MCF 10A (cell line): ENCODE measurements at places on chromosomes 3 and 15.

GRCh38 chr3:84985795-84986194, 27.0 kb downstream of the CADM2 start:
- no peak for DNase-seq

DNA sequence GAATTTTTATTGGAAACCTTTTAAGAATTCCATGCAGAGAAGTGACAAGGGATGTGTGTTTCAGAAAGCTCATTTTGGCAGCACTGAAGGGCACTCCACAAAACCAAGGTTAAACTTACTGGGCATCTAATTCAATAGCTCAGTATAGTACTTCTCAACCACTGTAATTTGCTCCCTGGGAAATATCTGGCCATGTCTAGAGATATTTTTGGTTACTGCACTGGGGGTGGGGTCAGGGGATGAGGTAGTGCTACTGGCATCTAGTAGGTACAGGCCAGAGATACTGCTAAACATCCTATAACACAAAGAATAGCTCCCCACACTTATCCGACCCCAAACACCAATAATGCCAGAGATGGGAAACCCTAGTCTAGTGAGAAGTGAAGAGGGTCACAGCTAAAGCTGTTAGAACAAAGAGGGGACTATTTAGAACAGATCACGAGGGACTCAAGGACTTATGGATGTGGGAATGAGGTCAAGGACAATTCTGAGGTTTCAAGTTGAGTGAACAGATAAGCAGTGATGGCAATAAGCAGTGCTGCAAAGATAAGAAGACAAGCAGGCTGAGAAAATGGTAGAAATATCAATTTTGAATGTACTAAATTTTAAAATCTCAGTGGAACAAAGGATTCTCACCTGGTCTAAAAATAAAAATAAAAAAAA, 3.2 kb downstream of the MRPL46 start:
- no peak for DNase-seq

DNA sequence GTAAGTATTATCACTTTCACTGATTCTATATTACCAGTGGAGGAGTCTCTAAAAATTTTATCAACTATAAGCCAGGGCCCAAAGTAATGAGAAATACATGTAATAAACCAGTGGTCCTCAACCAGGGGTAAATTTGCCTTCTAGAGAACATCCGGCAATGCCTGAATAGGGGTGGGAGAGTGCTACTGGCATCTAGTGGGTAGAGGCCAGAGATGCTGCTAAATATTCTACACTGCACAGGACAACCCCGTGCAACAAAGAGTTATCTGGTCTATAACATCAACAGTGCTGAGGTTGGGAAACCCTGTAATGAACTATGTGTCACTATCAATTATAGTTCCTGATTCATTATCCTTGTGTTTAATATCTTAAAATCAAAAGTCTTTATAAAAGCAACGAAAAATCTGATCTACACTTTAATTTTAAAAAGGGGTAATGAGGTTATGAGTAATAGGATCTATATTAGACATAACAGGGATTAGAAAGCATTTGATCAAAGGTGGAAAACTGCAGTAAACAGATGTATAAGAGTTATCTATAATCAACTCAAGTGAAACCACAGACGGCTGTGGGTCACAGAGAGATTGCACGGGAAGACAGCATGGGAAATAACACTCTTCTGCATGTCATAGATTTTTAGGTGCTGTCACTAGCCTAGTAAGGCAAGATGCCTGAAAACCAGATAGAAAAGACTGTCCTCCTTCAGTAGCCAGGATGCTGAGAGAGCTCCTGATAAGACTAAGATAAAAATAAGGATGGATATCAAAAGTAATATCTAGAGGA, 2.0 kb downstream of the LYSMD2 start:
- no peak for DNase-seq

GRCh38 chr3:102104033-102104432, 254.7 kb downstream of the NFKBIZ start:
- DNase-seq, result no peak

DNA sequence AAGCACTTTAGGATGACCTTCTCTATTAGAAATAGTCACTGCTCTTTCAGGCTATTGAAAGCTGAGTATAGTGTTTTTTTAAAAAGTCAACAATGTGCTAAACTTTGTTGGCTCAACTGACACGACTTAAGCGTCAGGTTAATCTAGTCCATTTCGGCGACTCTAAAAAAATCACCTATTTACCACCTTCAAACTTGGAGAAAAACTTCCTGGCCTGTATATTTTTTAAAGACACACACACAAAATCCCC, 517.8 kb downstream of the FOXP1 start:
- no peak for DNase-seq

- no peak for DNase-seq
Observed at GRCh38 chr15:90677807-90678790, 39.0 kb upstream of the BLM start.

DNA sequence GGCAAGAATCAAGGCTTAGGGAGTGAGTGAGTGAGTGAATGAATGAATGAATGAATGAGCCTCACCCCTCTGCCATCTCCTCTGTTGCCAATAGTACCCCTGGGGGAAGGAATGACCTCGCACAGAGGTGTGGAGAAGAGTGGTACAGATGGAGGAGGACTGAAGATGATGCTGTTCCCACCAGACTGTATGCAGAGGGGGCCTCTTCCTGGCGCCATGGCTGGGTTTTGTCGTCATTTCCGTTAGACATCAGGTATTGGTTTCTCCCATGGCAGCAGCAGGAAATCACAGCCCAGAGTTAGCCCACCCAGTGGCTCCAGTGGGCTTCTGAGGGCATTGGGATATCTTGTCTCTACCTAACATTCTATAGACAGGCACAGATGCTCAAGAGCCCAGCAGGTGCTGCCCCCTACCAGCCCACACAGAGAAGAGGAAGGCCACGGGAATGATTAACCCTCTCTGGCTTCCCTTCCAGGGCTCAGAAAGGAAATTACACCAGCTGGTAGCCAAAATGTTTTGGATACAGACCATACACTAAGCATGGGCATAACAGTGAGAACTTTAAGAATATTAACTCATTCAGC, 109.8 kb upstream of the SLC6A11 start:
- no peak for DNase-seq

- DNase-seq, result peak; percentile 75
Observed at GRCh38 chr3:194140520-194141414, 4.8 kb downstream of the HES1 start.

- DNase-seq, result no peak
Observed at GRCh38 chr3:57688291-57688690, 4.6 kb downstream of the DENND6A start.

GRCh38 chr3:99874237-99875002, 56.8 kb downstream of the CMSS1 start:
- DNase-seq, result no peak

- DNase-seq, result no peak
Observed at GRCh38 chr3:193545304-193545703, 9.4 kb downstream of the ATP13A4 start.

DNA sequence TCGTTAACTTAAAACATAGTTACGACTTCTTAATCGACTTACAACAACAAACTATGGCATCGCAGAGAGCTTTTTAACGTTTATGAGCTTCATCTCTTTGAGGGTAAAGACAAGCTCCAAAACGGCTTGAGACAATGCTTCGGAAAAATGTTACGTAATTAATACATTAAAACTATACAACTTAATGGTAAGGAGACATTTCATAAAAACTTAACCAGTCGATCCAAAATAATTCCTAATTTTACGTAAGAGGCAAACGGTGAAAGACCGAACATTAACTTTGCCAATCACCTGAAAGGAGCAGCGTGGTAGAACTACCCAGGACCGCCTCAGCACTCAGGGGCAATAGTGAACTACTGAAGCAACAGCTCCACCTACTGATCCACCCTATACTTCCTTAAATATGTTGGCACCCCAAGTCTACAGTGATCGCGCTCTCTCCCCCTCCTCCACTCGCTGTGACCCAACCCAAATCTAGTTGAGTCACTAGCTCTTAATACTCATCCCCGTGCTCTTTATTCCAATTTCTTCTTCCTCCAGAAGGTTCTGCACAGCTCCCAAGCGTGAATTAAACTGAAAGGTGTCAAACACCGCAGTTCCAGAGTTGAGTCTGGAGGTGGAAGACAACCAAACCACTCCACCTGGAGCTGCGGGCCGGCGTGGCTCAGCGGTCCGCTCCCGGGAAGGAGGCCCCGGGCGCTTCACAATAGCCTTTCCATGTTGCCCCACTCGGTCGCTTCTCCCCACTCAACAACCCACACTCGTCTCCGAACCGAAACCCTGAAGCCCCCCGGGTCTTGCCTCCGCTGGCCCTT, 901 bp downstream of the NAA50 start:
- DNase-seq, result peak; percentile 95

DNA sequence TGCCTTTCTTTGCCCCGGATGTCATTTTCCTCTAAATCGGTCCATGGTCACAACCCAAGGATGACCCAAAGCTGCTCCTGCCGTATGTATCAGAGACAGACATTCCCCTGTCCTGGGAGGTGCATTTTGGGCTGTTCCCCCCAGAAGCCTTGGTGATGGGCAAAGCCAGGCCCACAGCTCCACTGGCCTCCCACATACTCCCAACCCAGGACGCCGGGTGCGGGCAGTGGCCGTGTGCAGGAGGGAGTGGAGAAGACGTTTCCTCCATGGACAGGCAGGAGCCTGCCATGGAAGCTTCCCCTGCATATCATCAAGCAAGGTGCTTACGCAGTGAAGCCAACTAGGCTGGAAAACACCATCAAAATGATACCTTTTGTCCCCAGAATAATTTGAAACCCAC, 175.0 kb downstream of the ATP10A start:
- no peak for DNase-seq

GRCh38 chr3:16404349-16404895, 109.1 kb downstream of the RFTN1 start:
- no peak for DNase-seq

- DNase-seq, result peak; percentile 22
Observed at GRCh38 chr3:183699238-183699947, 1.8 kb downstream of the YEATS2 start.

GRCh38 chr15:85906640-85907039, 111.9 kb upstream of the KLHL25 start:
- DNase-seq, result no peak

- no peak for DNase-seq
Observed at GRCh38 chr3:151935446-151935845, 62.0 kb downstream of the SUCNR1 start.

DNA sequence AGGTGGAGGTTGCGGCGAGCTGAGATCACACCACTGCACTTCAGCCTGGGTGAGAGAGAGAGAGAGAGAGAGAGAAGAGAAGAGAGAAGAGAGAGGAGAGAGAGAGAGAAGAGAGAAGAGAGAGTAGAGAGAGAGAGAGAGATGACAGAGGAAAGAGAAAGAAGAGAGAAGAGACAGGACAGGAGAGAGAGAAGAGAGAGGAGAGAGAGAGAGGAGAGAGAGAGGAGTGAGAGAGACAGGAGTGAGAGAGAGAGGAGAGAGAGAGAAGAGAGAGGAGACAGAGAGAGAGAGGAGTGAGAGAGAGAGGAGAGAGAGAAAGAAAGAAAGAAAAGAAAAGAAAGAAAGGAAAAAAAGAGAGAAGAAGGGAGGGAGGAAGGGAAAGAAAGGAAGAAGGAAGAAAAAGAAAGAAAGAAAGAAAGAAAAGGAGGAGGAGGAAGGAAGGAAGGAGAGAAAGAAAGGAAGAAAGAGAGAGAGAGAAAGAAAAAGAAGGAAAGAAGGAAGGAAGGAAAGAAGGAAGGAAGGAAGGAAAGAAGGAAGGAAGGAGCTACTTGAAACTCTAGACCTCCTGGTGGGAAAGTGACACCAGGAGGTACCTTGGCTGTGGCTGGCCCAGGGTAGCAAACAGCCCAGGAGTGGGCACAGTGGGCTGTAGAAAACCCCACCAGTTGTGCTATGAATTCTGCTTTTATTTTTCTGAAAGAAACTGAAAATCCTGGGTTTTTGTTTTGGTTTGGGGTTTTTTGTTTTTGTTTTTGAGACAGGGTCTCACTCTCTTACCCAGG, 88.0 kb downstream of the CCNL1 start:
- no peak for DNase-seq

GRCh38 chr3:71244153-71244825, 339.2 kb downstream of the FOXP1 start:
- no peak for DNase-seq

DNA sequence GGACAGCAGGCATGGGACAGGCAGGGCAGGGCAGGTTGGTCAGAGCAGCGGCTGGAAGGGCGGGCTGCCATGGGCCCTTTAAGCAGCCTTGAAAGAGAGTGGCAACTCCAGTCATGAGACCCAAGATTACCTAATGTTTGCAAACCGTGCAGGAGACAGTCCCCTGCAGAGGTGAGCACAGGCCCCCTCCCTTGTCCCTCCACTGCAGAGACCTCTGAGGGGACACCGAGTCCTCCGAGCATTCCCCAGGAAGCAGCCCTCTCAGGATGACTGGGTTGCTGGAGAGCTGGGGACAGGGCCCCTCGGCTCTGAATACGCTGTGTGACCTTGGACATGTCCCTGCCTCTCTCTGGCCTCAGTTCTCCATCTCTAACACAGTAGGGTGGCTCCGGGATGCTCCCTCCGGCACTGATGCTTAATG, 81.4 kb downstream of the IQSEC1 start:
- DNase-seq, result no peak
